ENCODE measurements at places on chromosomes 1 and 21. TPM values are rescaled to one million over a fixed set of nuclear protein-coding genes. Genes with fewer than 3 reads are reported as not detected.

SESN2 gene
- total RNA-seq: 31.0 TPM

EFNA1 gene
- 413 TPM for total RNA-seq

ARMH1 gene
- total RNA-seq: 4.1 TPM

NBPF10 gene
- total RNA-seq: 0.26 TPM

PM20D1 gene
- not detected for total RNA-seq

HCN3 gene
- 7.3 TPM for total RNA-seq

SERINC2 gene
- total RNA-seq: 23.6 TPM

OR2T11 gene
- not detected for total RNA-seq

- no peak for DNase-seq
- H3K4me1 ChIP-seq: peaks cover 7% of the 10 kb centered on the region
- H3K36me3 ChIP-seq: no peaks in the 10 kb centered on the region
- H3K27me3 ChIP-seq: peaks cover 6% of the 10 kb centered on the region
- no peak overlapping the region for H3K27ac ChIP-seq
These were observed 2.7 kb upstream of the CR1 start for GRCh38 chr1:207493212-207493611.

GRCh38 chr1:219099307-219099706, 74.4 kb upstream of the LYPLAL1 start:
- H3K4me3 ChIP-seq: no peak overlapping the region
- H3K27ac ChIP-seq: no peak overlapping the region
- no peak for DNase-seq
- no peaks in the 10 kb centered on the region for H3K27me3 ChIP-seq
- H3K4me1 ChIP-seq: no peaks in the 10 kb centered on the region

DNA sequence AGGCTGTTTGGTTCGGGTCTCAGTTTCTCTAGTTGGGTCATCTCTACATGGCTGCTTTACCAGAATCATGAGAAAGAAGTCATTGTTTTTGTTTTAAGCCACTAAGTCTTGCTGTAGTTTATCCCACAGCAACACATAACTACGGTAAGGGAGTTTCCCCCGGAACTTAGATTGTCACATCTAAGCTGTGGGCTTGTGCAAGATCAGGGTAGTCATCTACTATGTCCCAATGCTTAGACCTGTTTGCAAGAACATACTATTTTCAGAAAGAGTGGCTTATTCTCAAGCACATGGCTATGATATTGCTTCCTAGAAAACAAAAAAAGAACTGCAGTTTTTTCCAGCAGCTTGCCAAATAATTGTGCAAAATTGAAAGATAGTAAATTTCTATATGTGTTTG, 18.0 kb upstream of the OLIG2 start:
- H3K4me1 ChIP-seq: no peaks in the 10 kb centered on the region
- H3K4me3 ChIP-seq: no peak overlapping the region
- DNase-seq: no peak
- H3K27me3 ChIP-seq: peaks cover 2% of the 10 kb centered on the region
- H3K27ac ChIP-seq: no peak overlapping the region

DNA sequence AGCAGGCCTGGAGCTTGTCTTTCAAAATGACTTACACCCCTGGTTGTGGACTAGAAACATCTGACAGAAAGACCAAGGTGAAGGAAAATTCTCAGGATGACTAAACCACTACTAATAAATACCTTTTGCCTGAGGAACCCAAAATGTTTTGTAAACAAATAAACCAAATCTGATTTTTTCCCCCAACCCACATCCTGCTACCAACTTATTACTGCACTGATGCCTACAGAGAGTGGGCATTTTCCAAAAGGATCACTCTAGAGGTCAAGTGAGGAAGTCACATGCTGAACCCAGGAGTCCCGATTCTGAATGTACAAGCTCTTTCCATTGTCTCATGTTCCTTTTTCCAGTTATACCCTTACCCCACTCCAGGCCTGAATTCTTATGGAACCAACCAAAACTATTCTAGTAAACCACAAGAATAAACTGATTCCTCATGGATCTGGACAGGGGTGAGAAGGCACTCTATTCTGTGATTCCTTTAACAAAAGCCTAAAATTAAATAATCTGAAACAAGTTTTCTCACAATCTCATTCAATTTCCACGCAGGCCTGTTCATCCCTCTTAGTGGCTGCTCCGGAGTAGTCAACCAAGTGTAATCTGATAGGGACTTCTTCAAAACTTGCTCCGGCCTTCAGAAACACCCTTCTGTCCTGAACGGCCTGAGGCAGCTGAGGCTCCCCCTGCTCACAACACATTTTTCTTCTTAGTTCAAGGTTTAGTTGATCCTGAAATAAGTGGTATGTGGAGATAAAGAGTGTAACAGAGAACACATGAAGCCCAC, 1.4 kb downstream of the PI4KB start:
- no peak for DNase-seq
- H3K27me3 ChIP-seq: peaks cover 5% of the 10 kb centered on the region
- peaks cover 14% of the 10 kb centered on the region for H3K36me3 ChIP-seq
- H3K27ac ChIP-seq: peak overlapping the region; percentile 95
- H3K4me3 ChIP-seq: peak overlapping the region; percentile 97
- H3K4me1 ChIP-seq: peaks cover 21% of the 10 kb centered on the region

DNA sequence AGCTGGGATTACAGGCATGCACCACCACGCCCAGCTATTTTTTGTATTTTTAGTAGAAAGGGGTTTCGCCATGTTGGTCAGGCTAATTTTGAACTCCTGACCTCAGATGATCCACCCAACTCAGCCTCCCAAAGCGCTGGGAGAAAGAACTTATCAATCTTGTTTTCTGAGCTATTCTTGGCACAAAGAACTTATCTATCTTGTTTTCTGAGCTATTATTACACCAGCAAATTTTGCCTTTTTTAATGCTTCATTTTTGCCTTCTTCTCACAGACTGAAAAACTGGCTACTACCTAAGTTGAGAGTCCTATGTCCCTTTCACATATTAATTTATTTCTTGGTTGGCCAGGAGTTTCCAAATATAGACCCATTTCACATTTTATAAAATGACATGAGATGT, 9.3 kb downstream of the SLC16A1 start:
- H3K27me3 ChIP-seq: peaks cover 3% of the 10 kb centered on the region
- H3K27ac ChIP-seq: no peak overlapping the region
- H3K4me3 ChIP-seq: no peak overlapping the region
- no peaks in the 10 kb centered on the region for H3K4me1 ChIP-seq

- peaks cover 1% of the 10 kb centered on the region for H3K27me3 ChIP-seq
- no peaks in the 10 kb centered on the region for H3K4me1 ChIP-seq
- H3K27ac ChIP-seq: no peak overlapping the region
- DNase-seq: no peak
- H3K36me3 ChIP-seq: no peaks in the 10 kb centered on the region
- H3K4me3 ChIP-seq: no peak overlapping the region
These were observed 30.0 kb upstream of the RWDD3 start for GRCh38 chr1:95203908-95204437.

DNA sequence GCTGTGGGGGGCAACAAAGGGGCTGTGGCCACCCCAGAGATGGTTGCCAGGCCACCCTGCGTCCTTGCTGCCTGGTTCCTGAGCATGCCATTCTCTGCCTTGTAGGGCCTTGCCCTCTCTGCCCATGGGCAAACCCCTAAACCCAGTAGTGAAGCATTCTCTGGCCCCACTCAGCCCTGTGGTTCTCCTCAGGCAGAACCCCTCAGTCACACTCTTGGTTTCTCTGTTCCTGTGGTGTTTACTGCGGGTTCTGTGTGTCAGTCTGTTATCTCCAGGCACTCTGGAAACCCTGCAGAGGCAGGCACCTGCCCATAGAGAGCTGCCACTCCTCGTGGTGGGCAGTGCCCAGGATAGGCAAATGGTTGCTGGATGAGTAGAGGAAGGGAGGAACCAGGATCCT, 41.1 kb upstream of the IL19 start:
- DNase-seq: no peak
- peaks cover 28% of the 10 kb centered on the region for H3K36me3 ChIP-seq
- H3K4me1 ChIP-seq: peaks cover 15% of the 10 kb centered on the region
- no peak overlapping the region for H3K4me3 ChIP-seq

GRCh38 chr1:91054780-91055481, 33.1 kb upstream of the ZNF644 start:
- no peaks in the 10 kb centered on the region for H3K27me3 ChIP-seq
- H3K4me1 ChIP-seq: no peaks in the 10 kb centered on the region
- H3K27ac ChIP-seq: no peak overlapping the region
- no peak overlapping the region for H3K4me3 ChIP-seq

DNA sequence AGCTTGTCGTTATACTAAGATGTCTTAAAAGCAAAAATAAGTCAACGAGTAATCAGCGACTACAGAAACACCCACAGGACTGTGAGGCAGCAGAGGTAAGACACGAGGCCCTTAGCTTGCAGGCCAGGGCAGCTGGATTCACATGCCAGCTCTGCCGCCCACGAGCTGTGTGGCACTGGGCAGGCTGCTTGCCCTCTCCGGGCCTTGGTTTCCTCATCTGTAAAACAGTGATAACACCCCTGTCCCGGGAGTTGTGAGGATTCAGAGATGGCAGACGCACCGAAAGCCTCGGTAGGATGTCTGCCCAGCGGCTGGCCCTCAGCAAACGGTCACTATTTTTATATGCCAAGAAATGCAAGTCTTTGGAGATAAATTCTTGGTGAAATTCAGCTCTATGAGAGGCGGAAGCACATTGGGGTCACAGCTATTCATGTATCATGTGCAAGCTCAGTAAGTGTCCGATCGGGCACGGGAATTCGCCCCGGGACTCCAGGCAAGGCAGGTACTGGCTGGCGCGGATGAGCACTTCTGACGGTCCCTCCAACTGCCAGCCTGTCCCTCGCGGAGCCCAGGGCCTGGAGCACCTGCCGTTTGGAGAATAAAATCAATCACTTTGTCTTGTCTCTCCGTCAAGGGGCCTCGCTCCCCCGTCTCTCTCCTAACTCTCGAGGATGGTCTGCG, 1.1 kb downstream of the C2CD2 start:
- peaks cover 24% of the 10 kb centered on the region for H3K27me3 ChIP-seq
- peak overlapping the region; percentile 82 for H3K4me3 ChIP-seq
- peak overlapping the region; percentile 67 for H3K27ac ChIP-seq
- peaks cover 29% of the 10 kb centered on the region for H3K4me1 ChIP-seq
- peaks cover 9% of the 10 kb centered on the region for H3K36me3 ChIP-seq

DNA sequence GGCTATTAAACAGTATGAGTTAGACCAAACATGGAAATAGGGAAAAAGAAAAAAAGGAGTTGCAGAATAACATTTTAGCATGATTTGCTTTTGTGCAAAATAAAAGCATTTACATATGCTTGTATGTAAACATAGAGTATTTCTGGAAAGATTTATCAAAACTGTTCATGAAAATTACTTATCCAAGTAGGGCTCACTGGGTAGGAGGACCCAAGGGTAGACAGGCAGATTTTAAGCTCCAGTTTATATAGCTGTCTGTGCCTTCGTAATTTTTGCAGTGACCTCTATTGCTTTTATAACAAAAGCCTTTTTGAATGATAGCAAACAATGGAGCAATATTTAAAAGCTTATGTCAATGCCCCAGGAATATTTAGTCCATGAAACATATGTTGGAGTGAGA, 228.8 kb upstream of the IRF2BP2 start:
- H3K36me3 ChIP-seq: no peaks in the 10 kb centered on the region
- no peak overlapping the region for H3K4me3 ChIP-seq
- no peak overlapping the region for H3K27ac ChIP-seq

GRCh38 chr21:46119637-46120271, 21.8 kb downstream of the COL6A2 start:
- no peak overlapping the region for H3K27ac ChIP-seq
- no peak overlapping the region for H3K4me3 ChIP-seq
- H3K36me3 ChIP-seq: peaks cover 27% of the 10 kb centered on the region
- peaks cover 9% of the 10 kb centered on the region for H3K27me3 ChIP-seq
- DNase-seq: no peak
- no peaks in the 10 kb centered on the region for H3K4me1 ChIP-seq

DNA sequence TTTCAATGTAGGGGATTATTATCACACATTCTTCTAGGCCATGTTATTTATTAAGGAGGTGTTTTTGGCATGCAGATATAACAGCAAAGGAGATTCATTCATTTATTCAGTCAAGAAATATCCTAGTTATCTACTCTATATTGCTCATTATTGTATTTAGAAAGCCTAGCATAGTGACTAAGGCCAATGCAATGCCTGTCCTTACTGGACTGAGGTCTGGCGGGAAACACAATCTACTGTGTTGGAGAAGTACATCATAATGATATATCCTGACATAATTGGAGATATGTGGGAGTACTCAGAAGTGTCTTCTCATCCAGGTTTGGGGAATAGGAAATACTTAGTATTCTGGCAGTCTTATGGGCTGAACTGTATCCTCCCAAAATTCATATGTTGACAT, 421.5 kb upstream of the USP24 start:
- H3K4me3 ChIP-seq: no peak overlapping the region
- H3K36me3 ChIP-seq: no peaks in the 10 kb centered on the region
- no peak for DNase-seq
- peaks cover 1% of the 10 kb centered on the region for H3K27me3 ChIP-seq

Measured in endothelial cell (in vitro differentiated cells).